ENCODE measurements at places on chromosomes 2 and 18.

DNA sequence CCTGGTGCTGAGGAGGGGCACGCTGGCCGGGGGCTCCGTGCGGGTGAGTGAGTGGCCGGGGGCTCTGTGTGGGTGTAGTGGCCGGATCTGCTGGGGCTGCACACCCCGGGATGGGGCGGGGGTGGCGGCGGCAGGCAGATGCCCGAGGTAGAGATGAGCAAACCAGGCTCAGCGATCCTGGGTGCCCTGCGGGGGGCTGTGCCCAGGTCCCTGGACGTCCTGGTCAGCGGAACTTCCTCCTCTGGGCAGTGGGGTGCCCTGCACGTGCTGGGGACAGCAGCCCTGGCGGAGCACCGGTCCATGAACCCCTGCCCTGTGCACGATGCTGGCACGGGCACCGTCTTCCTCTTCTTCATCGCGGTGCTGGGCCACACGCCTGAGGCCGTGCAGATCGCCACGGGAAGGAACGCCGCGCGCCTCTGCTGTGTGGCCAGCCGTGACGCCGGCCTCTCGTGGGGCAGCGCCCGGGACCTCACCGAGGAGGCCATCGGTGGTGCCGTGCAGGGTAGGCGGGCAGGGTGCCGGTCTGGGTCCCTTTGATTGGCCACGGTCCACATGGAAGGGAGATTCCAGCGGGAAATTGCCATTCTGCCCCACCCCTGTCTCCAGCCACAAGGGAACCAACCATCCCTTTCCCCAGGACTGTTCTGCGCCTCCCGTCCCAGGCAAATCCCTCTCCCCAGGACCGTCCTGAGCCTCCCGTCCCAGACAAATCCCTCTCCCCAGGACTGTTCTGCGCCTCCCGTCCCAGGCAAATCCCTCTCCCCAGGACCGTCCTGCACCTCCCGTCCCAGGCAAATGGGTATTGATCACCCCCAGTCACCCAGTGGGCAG, 5.9 kb downstream of the NEU4 start:
- no peak for DNase-seq

- no peak for DNase-seq
Observed at GRCh38 chr18:14974576-14974975, 226.6 kb downstream of the ANKRD30B start.

GRCh38 chr2:172182624-172183023, 79.9 kb upstream of the DLX2 start:
- DNase-seq: no peak

GRCh38 chr2:208315081-208315788, 49.2 kb downstream of the PIKFYVE start:
- DNase-seq: no peak

GRCh38 chr18:850960-851359, 38.9 kb upstream of the YES1 start:
- DNase-seq: no peak

GRCh38 chr2:132374961-132375360, 41.6 kb upstream of the GPR39 start:
- DNase-seq: no peak

- no peak for DNase-seq
Observed at GRCh38 chr18:23723121-23723520, 33.9 kb downstream of the LAMA3 start.

DNA sequence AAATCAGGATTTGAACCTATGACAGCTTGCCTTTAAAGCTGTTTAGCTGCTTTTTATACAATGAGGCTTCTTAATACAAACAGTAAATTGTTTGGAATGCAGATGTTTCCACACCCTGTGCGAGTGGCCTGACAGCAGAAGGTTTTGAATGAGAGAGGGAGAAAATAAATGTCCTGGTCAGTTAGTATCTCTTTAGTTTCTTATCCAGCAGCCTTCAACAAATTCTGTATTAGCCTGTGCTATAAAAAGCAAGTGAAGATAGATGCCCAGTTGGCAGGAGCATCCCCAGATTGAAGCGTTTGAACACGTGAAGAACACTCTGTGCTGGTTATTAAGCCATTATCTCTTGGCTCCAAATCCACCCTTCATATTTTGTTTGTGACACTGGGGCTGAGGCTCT, 70.6 kb downstream of the CERS6 start:
- no peak for DNase-seq

DNA sequence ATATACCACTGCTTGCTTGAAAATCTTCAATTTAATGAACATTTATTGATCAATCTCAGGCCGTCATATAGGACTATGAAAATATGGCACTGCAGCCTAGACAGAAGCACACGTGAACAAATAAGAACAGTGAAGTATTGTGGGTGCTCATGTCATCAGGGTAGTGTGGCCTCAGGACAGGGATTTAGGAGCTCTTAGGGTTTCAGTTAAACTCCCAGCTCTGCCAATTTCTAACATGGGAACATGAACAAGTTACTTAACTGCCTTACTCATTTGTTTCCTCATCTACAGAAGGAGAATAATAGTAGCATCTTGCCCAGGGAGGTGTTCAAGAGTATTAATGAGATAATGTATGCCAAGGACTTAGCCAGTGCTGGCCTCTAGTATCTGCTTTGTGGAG, 146.0 kb upstream of the MAP3K20 start:
- no peak for DNase-seq

DNA sequence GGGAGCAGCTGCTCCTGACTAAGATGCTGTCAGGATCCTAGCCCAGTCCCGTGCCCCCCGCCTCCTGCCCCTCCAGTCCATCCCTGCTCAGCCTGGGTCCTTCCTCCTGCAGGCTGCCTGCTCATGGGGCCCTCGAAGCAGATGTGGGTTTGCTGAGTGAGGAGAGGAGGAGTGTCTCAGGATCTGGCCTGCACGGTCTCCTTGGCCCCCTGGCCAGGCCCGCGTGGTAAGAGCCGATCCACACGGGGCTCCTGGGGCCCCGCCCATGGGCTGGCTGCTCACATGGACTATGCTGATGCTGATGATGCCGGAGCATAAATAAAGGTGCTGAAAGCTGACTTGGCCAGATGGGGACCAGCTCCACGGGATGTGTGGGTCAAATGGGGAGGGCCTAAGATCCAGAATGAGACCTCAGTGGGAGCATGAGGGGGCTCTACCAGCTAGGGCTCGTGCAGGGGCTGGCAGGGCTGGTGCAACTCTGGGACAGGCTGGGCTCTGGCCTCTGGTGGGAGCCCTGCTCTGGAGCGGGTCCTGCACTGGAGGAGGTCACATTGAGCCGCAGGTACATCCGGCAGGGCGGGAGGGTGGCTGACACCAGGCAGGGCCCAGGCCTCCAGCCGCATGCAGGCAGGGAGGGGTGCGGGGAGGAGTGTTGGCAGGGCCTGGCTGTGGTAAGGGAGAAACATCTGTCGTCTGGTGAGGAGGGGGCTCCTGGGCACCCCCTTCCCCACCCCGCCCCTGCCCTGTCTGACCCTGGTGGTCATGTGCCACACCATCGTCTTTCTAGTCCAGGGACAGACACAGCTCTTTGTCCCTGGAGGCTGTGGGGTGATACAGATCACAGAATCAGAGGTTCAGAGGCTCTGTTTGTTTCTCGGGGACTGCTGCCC, 275.3 kb upstream of the HDAC4 start:
- DNase-seq: no peak

Data from stimulated activated CD4-positive, alpha-beta T cell treated with anti-CD3 and anti-CD28 coated beads, Interleukin-1b, Interleukin-23, amount 100 ng/mL, for 1 hour (primary cell).